Thoracic aorta (tissue), 2 donors: ENCODE measurements at places on chromosomes 6 and 20. TPM values are rescaled to one million over a fixed set of nuclear protein-coding genes. Genes with fewer than 3 reads are reported as not detected.

The EMILIN3 gene
- 0.14 TPM for total RNA-seq

DNA sequence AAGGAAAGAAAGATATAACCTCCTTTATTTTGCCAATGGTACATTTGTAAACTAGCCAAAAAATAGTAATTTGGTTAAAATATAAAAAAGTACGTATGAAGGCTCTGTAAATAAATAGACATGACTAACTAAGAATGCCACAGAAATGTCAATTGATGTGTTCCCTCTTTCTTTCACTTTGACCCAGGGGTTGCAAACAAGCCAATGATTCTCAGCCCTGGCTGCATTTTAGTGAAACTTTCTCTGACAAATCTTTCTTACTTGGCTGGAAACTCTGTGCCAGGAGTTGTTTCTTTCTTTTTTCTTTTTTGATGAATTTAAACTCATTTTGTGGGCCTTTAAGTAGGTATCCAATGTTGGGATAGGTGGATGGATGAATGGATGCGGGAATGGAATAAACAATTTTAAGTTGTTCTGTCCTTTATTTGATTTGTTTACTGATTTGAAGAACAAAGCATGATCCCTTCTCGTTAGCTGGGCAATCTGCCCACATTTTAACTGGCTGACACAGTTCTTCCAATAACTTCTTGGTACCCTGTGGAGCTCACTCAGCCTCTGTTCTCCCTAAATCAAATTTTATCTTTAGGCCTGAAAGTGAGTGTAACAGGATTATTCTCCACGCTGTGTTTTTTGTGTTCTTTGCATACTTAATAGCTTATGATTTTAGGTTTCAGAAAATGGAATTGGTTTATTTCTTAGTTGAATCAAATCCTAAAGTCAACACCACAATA is 58.6 kb upstream of the GCLC start:
- H3K36me3 ChIP-seq = no peaks in the 10 kb centered on the region
- no peaks in the 10 kb centered on the region for H3K27me3 ChIP-seq
- no peak overlapping the region for H3K27ac ChIP-seq
- no peak overlapping the region for H3K4me3 ChIP-seq
- no peaks in the 10 kb centered on the region for H3K4me1 ChIP-seq

DNA sequence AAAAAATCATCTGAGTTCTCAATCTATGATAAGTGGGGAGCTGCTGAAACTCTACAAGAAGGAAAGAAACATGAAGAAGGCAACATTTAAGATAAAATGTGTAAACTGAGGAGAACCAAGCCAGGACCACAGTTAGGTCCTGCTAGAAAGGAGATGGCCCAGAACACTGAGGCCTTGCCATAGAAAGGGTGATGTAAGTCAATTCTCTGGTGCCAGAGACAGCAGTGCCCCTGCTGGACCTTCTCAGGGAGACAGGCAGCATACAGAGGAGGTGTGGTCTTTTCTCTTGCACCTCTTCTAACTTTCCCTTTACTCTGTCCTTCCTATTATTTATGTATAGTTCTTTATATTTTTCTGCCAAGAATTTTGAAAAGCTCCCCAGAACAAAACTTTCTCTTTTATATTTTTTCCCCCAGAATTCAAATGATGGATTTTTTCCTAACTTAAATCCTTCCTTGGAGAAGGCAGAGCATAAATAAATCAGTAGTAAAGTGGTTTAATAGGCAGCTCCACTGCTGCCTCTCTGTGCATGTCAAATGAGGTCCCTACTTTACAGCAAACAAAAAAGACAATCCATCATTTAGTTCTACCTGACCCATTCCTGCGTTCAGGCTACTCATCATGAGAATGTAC is 9.0 kb downstream of the UQCC2 start:
- no peak overlapping the region for H3K4me3 ChIP-seq
- no peak for DNase-seq
- no peaks in the 10 kb centered on the region for H3K4me1 ChIP-seq
- H3K36me3 ChIP-seq = peaks cover 5% of the 10 kb centered on the region
- H3K27me3 ChIP-seq = no peaks in the 10 kb centered on the region
- H3K27ac ChIP-seq = no peak overlapping the region

DNA sequence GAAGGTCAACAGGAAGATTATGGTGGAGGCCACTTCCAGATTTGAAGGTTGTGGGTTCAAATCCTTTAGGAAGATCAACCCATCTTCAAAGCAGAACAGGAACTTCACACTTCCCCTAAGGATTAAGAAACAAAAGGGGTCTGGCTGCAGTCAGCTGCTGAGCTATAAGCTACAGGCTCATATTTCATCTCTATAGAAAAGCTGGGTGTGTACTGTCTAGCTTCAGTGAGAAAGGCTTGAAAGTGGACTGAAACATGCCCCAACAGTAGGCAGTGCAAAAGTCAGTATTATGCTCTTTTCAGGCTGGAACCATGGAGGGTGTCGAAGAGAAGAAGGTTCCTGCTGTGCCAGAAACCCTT is 60.1 kb upstream of the SPDEF start:
- no peak overlapping the region for H3K4me3 ChIP-seq
- H3K4me1 ChIP-seq = peaks cover 2% of the 10 kb centered on the region
- no peaks in the 10 kb centered on the region for H3K27me3 ChIP-seq

- no peaks in the 10 kb centered on the region for H3K36me3 ChIP-seq
- H3K27ac ChIP-seq = no peak overlapping the region
- no peaks in the 10 kb centered on the region for H3K27me3 ChIP-seq
- no peaks in the 10 kb centered on the region for H3K4me1 ChIP-seq
Observed at GRCh38 chr6:2528156-2528555, 222.6 kb downstream of the MYLK4 start.

The EEF1A2 gene
- total RNA-seq = 2.4 TPM

The TPBG gene
- 38.7 TPM for total RNA-seq

GRCh38 chr6:159832946-159833345 is 32.9 kb downstream of the PNLDC1 start:
- no peak overlapping the region for H3K27ac ChIP-seq
- H3K4me3 ChIP-seq = no peak overlapping the region
- no peak for DNase-seq
- H3K36me3 ChIP-seq = no peaks in the 10 kb centered on the region

DNA sequence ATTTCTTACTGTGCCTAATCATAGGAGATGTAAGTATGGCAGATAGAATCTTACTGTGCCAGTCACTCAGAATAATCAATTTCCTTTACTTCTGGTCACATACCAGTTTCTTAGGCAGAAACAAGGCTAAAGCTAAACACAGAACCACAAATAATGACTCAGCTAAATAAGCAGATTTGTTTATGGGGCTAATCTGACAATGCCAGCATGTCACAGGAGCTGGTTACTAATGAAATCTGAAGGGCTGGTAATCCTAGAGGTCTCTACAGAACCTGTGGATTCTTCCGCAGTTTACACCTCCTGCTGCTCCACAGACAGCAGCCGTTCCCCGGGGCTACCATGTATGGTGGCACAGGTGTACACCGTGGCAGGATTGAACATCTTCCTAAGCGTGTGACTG is 80.8 kb downstream of the LYRM4 start:
- H3K27me3 ChIP-seq = no peaks in the 10 kb centered on the region
- no peaks in the 10 kb centered on the region for H3K4me1 ChIP-seq
- H3K4me3 ChIP-seq = no peak overlapping the region
- no peak overlapping the region for H3K27ac ChIP-seq
- no peak for DNase-seq

GRCh38 chr20:21117521-21117920 is 8.4 kb upstream of the KIZ start:
- no peaks in the 10 kb centered on the region for H3K36me3 ChIP-seq
- H3K4me1 ChIP-seq = no peaks in the 10 kb centered on the region
- H3K27me3 ChIP-seq = no peaks in the 10 kb centered on the region
- H3K4me3 ChIP-seq = no peak overlapping the region
- no peak overlapping the region for H3K27ac ChIP-seq
- no peak for DNase-seq
